ENCODE measurements at places on chromosomes 7 and 10. TPM values are rescaled to one million over a fixed set of nuclear protein-coding genes. Genes with fewer than 3 reads are reported as not detected.

GRCh38 chr7:39016609-39017008, 38.9 kb downstream of the POU6F2 start:
- no peak for DNase-seq

DNA sequence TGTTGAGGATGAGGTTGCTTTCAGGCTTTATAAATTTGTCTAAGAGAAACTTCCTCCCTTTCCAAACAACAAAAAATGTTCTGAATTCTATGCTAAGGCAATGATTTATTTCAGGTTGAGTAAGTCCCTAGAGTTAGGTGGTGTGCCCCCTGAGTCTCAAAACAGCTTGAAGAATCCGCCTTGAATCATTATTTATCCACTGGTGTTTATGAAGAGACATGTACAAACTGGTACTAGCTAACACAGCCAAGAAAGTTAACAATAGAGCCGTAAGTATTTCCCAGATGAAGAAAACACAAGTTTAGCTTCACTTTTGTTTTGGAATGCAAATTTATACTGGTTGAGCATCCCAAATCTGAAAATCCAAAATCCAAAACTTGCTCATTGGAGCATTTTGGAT, 66.2 kb upstream of the SRPK2 start:
- no peak for DNase-seq

DNA sequence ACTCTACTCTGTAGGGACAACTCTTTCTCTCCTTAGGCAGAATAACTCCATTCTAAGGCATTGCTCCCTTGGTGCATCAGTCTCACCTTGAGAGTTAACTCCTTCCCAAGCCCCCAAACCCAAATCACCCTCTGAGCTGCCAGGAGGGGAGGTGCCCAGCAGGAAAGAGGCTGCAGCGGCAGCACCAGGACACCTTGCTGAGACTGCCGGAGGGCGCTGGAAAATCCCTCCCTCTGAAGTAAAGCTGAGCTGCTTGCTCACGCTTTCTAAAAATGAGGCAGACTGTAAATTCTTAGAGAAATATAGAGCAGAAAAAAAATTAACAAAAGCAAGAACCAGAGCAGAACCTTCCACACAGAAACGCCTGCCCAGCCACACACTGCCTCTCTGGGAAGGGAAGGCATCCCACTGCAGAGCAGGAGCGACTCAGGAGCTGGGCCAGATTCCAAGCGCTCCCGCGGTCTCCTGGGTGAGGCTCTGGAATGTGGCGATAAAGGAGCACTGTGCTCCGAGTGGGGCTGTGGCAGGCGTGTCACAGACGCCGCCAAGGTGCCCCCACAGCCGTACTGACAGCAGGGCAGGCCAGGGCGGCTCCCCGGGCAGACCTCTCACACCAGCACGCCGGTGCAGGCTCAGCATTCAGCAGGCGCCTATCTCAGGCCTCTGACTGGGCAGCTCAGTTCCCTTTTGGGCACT, 202.1 kb downstream of the TNS3 start:
- peak; percentile 42 for DNase-seq

Gene IL15RA
- not detected for total RNA-seq

Gene HOXA6
- total RNA-seq: 1.6 TPM

All from neural crest cell (in vitro differentiated cells).